NCI-H446 treated with DMSO at 0.1 percent for 48 hours (cell line): ENCODE measurements at places on chromosomes 2 and 18.

DNA sequence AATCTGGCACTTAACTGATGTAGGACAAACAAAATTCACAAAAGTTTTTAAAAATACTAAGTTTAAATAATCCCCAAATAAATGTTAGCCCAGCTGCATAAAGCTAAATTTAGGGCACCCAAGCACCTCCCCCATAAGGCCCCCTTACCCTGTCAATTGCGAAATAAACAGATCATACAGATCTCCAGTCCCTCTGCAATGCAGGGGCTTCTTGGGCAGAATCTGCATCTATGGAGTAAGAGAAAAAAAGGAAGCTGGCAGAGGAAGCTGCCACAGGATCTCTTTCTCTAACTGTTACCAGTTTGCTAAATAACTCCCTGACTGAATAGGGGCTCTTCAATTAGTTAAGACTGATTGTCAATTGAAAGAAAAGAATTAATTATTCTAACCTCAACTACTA lies 117.7 kb downstream of the MEMO1 start:
- no peak for DNase-seq

- no peak for DNase-seq
Observed at GRCh38 chr2:207467716-207468347, 61.9 kb upstream of the CREB1 start.

DNA sequence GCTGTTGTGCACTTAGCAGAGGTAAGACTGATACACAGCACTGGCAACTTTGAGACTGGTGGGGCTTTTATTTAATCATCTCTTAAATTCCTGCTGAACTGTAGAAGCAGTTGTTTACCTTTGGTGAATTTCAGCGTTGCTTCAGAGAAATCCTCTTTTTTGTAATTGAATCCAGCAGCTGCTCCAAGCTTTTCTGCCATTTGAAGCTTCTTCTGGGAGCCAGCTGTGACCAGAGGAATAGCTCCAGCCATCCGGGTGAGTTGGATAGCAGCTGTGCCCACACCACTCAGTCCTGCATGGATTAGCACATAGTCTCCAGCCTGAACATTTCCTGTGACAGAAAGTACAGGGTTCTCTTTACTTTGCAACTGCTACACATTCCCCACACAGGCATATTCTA lies 3.9 kb downstream of the TP53I3 start:
- DNase-seq = no peak

GRCh38 chr2:152024477-152024876 lies 74.4 kb downstream of the CACNB4 start:
- DNase-seq = no peak

GRCh38 chr2:12921321-12921720 lies 204.6 kb downstream of the TRIB2 start:
- no peak for DNase-seq

DNA sequence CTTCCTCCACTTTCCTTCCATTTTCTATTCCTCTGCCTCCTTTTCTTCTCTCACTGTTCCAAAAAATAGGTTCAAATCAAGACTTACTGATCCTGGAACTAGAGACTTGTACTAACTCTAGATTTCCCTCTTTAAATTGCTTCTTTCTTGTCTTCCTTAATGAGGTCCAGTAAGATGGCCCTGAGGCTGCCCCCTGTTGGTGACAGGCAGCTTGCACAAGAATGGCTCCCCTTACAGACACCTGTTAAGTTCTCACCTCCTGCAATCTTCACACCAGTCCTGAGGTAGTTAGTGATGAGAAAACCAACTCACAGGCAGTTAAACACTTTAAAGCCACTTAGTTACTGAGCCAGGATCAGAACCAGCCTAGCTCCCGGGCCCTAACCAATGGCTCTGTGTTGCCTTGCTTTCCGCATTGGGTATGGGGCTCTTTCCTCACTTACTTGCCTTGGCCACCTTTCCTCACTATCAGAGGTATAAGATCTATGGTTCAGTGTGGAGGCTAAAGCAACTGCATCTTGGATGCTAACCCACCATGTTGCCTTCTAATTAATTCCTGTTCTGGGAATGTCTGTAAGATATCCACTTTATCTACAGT lies 130.6 kb downstream of the AKAIN1 start:
- DNase-seq = no peak

GRCh38 chr2:222707689-222708273 lies 36.3 kb downstream of the MOGAT1 start:
- no peak for DNase-seq

- DNase-seq = no peak
Observed at GRCh38 chr2:207784898-207785297, 15.2 kb upstream of the FZD5 start.

- DNase-seq = no peak
Observed at GRCh38 chr18:44424645-44425035, 256.0 kb upstream of the SETBP1 start.

DNA sequence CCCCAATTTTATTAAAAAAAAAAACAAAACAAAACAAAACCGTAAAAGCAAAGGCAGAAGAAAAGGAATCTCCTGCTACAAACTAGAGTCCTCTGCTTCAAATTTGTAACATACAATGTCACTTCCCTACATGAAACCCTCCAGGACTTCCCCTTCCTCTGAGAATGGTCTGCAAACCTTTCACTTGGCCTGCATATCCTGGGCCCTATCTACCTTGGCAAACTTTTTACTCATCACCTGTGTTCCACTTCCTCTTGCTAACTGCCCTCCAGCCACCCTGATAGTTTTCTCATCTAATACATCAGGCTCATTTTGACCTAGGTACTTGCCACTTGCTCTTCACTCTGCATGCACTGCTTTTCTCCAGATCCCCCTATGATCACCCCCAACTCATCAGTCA lies 255.5 kb downstream of the ETAA1 start:
- no peak for DNase-seq

DNA sequence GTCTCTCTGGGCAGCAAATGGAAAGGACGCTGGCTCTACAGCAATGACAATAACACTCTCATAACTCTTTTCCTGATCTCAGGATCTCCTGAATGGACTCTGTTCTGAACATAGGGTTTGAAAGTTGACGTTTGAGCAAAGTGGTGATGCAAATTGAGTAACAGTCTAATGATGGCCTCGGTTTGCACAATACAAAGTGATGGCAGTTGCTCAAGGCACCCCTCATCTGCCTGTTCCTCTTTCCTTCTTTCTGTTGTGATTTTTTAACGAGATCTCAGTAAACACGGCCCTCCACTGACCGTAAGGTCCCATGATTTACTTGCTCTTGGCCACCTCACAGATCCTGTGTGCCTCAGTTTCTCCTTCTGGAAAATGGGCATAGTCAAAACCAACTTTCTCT lies 303.6 kb downstream of the SLC8A1 start:
- no peak for DNase-seq

GRCh38 chr18:8756571-8756970 lies 51.2 kb downstream of the MTCL1 start:
- no peak for DNase-seq

GRCh38 chr2:146623771-146624170 lies 1221.1 kb upstream of the ACVR2A start:
- no peak for DNase-seq

GRCh38 chr2:121947674-121948073 lies 192.2 kb downstream of the TSN start:
- no peak for DNase-seq

GRCh38 chr2:11417946-11418585 lies 47.9 kb downstream of the E2F6 start:
- no peak for DNase-seq

GRCh38 chr2:190043441-190043840 lies 19.1 kb downstream of the MSTN start:
- DNase-seq = no peak

GRCh38 chr2:162369551-162369950 lies 25.6 kb downstream of the GCA start:
- no peak for DNase-seq

GRCh38 chr18:59502274-59503175 lies 143.5 kb upstream of the LMAN1 start:
- DNase-seq = no peak

DNA sequence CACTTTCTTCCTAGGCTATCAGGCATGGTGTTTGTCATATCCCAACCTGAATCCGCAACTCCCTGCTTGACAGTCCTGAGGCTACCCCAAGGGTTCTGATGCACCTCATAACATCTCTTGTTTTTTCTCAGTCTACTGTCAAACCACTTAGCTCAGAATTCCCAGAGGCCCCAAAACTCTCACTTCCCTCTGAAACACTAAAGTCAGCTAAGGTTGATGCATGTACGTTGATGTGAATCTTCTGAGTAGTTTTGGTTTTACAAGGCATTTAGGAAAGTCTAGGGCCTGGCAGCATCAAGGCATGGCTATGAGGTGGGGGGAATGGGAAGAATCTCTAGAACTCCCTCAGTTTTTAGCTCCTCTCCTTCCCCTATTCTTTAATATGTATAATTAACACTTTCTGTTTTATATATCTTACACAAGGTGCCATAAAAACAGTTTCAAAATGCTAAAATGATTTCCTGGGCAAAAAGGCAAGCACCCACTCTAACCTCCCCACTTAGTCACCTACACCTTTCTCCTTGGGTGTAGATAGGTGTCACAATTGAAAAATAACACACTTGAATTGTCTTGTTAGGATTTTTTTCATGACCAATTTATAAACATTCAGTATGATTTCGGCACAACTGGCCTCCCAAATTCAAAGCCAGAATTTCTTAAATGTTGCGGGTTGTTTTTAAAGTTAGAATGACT lies 71.4 kb upstream of the TANK start:
- no peak for DNase-seq

DNA sequence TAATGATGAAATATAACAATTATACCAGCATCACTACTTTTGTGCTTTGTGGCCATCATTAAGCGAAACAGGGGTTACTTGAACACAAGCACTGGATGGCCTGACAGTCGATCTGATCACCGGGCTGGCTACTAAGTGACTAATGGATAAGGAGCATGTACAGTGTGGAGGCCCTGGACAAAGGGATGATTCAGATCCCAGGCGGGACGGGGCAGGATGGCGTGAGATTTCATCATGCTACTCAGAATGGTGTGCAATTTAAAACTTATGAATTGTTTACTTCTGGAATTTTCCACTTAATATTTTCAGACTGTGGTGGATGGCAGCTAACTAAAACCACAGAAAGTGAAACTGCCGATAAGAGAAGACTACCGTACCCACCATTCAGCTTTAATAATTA lies 7.0 kb upstream of the CLIP4 start:
- DNase-seq = no peak

DNA sequence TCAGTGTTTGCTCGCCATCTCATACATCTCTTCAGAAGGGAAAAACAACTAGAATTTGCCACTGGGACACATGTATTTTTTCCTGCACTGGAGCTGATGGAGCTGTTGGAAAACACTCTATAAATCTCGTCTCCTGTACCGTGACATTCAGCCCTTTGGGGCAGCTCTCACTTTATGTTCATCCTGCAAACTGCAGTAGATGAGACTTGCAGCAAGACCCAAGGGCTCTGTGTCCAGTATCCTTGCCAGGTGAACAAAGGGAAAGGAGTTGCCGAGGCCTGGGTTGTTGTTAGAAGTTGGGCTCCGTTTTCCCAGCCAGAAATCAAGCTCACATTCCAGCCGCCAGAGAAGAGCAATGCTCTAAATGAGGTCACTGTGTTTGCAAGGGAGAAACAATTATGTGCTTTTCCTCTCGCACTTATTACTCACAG lies 285.1 kb downstream of the SLC4A3 start:
- no peak for DNase-seq

DNA sequence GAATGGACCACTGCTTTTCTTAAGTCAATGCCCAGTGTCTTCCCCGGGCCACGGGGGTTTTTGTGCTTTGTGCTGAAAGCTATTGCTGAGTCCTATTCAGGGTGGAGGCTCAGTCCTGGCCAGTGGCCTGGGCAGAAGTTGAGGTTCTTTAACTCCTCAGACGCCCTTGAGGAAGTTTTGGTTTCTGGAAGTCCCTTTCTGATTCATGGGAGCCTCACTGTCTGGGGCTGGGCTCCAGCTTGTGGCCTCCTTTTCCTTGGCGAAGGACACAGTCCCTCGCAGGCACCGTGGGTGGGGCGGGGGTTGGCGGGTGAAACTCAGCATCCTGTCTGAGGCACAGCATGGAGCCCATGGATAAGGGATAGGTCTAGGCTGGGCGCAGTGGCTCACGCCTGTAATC lies 465.2 kb upstream of the HS6ST1 start:
- DNase-seq = no peak

DNA sequence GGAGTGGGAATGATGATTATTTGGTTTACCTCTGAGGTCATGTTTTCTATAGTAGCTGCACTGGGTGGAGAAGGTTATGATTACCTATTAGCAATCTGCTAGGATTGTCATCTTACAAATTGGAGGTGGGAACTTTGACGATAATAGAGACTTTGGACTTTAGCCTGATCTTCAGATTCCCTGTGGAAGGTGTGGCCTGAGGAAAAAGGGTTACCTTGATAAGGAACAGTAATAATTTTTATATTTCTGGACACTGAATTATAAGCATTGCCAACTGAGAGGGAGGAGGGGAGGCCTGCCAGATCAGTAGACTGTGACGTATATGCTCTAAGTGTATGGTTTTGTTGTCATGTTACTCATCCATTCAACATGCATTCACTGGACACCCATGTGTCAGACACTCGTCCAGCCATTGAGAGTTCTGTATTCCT lies 183.4 kb upstream of the FOSL2 start:
- no peak for DNase-seq

GRCh38 chr2:216485745-216486144 lies 12.9 kb upstream of the RPL37A start:
- DNase-seq = no peak

- peak; percentile 39 for DNase-seq
Observed at GRCh38 chr2:18046558-18047212, 168.2 kb downstream of the KCNS3 start.

- no peak for DNase-seq
Observed at GRCh38 chr2:153588408-153588807, 109.8 kb upstream of the RPRM start.

DNA sequence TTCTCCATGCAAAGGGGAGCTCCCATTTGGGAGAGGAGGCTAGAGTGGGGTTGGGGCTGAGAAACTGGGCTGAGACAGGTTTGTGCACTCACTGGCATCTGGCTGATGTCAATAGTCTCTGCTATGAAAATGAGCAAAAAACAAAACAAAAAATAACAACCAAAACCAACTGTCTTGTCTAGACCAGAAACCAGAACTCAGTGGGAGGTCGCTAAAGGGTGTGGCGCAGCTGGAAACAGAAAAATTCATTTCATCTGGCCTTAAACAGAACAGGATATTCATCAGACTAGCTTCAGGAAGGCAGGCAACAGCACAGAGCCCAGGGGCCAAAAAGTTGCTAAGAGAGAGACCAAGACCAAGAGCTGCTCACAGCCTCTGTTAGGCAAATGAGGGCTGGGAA lies 126.1 kb downstream of the THNSL2 start:
- DNase-seq = no peak

- peak; percentile 74 for DNase-seq
Observed at GRCh38 chr2:39516347-39517101, 79.4 kb upstream of the MAP4K3 start.

- no peak for DNase-seq
Observed at GRCh38 chr2:190759749-190760213, 110.9 kb downstream of the NAB1 start.

DNA sequence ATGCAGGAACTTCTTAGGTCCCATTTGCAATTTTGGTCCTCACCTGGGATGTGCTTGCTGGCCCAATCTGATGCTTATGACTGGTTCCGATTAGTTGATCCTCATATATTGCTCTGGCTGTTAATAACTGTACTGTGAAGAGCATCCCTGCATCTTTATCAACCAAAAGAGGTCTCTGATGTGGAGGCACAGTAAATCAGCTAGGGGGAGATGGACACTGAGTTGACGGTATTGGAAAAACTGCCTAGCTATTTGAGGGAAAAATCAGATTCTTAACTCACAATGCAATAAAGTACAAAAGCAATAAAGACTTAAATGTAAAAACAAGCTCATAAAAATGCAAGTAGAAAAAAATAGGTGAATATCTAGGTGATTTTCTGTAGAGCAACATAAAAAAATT lies 188.0 kb upstream of the TCF4 start:
- DNase-seq = peak; percentile 14
